ENCODE measurements at places on chromosomes 1 and 21.

GRCh38 chr1:161531986-161532643 is 7.8 kb downstream of the HSPA6 start:
- no peak for DNase-seq

DNA sequence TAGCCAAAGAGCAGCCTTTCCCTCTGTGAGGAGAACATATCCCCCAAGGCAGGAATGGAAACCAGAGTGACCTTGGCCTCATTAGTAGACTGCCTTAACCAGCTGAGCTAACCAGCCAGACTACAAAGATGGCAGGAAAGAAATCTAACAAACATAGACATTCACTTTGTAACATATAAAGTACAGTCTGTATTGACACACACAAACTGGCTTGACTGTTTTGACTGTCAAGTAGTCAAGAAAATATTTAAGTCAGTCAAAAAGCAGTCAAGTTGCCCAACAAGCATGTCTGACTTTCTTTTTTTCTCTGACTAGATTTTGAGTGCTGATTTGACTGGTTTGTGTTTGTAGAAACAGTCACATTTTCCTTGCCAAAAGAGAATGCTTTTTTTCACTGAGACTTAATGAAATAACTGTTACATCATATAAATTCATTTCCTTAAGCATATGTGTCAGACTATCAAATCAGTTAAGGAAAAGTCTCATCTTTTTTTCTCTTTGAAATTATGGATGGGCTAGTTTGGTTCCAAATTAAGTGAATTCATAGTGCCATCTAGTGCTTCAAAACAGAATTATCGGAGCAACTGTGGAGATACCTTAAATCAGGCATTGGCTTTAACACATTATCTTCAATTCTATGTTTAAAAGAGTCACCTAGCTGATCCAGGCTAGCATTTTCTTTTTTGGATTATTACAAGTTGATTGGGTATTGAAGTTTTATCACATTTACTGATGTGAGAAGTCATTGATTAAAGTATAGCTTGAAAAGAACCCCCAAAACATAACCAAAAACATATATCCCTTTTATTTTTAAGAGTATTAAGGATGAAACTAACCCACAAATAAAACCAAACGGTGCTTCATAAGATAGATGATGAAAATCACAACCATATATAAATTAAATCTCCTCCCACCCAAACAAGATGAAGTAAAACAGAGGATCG is 75.0 kb downstream of the ATP6V1G3 start:
- DNase-seq: no peak

GRCh38 chr1:157739229-157739901 is 37.6 kb downstream of the FCRL2 start:
- no peak for DNase-seq

GRCh38 chr1:23341931-23342692 is 2.0 kb downstream of the HNRNPR start:
- DNase-seq: no peak

DNA sequence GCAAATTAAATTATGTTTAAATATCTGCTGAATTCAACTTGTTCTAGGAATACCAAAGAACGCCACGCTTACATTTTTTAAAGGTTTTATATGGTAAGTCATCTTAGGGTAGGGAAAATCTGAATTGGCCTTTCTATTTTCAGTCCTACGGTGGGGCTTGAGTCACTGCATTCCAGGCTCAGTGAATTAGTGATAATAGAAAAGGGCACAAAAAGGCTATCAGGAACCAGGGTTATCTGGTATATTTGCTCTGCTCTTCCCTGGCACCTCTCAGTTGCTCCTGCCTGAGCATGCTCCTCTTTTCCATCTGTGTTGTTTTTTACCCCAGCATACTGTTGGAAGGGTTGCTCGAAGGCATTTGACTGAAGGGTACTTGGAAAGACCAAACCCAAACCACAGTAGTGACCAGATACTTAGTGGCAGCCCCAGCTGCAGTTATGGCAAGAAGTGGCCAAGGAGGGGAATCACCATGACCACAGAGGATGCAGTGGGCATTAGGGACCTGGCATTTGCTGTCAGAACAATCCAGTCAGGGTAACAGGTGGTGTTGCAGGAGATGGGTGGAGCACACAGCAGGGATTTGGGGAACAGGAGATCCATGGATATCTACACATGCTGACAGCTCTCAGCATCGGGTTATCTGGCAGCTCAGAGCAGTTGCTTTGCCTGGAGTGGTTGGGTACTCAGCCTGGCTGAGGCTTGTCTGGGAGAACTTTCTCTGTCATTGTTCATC is 2.3 kb downstream of the OVAAL start:
- DNase-seq: no peak

- DNase-seq: no peak
These were observed 65.8 kb downstream of the MEGF6 start for GRCh38 chr1:3545363-3546047.

GRCh38 chr21:38913120-38913892 is 107.6 kb downstream of the ETS2 start:
- DNase-seq: no peak

GRCh38 chr1:202311875-202312635 is 29.7 kb downstream of the UBE2T start:
- DNase-seq: no peak

GRCh38 chr1:202151045-202151444 is 6.5 kb upstream of the ARL8A start:
- DNase-seq: no peak

GRCh38 chr1:211735208-211736170 is 60.1 kb upstream of the NEK2 start:
- DNase-seq: no peak

GRCh38 chr1:235887676-235888075 is 21.0 kb upstream of the LYST start:
- no peak for DNase-seq
